ENCODE measurements at places on chromosomes 7 and 10. TPM values are rescaled to one million over a fixed set of nuclear protein-coding genes. Genes with fewer than 3 reads are reported as not detected.
A peak's percentile ranks its signal among the peaks of the same experiment; 100 is the strongest.

SYNPO2L gene
- total RNA-seq = 0.20 TPM

CCM2 gene
- total RNA-seq = 39.0 TPM

- no peak for DNase-seq
Measured at GRCh38 chr7:71221049-71221448, 89.1 kb downstream of the GALNT17 start.

DNA sequence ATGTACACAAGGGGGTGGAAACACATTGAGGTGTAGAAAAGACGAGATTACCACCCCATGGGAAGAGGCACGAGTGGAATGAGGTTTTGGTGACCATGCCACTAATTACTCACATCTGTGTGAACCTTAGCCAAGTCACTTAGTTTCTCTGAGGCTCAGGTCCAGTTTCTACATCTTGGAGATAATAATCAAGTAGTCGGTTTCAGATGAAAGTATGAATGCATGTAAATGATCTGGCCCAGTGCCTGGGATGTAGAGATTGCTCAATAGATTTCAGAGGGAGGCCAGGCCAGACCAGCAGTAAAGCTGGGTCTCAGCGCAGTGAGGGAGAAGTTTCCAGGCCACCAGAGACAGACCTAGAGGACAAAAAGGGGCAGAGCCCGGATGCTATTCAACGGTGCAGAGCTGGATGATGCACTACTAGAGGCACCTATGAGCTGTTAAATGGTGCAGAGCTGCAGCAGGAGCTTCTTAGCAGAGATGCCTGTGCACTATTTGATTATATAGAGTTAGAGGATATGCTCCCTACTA, 725.1 kb downstream of the GRID1 start:
- DNase-seq = no peak

DNA sequence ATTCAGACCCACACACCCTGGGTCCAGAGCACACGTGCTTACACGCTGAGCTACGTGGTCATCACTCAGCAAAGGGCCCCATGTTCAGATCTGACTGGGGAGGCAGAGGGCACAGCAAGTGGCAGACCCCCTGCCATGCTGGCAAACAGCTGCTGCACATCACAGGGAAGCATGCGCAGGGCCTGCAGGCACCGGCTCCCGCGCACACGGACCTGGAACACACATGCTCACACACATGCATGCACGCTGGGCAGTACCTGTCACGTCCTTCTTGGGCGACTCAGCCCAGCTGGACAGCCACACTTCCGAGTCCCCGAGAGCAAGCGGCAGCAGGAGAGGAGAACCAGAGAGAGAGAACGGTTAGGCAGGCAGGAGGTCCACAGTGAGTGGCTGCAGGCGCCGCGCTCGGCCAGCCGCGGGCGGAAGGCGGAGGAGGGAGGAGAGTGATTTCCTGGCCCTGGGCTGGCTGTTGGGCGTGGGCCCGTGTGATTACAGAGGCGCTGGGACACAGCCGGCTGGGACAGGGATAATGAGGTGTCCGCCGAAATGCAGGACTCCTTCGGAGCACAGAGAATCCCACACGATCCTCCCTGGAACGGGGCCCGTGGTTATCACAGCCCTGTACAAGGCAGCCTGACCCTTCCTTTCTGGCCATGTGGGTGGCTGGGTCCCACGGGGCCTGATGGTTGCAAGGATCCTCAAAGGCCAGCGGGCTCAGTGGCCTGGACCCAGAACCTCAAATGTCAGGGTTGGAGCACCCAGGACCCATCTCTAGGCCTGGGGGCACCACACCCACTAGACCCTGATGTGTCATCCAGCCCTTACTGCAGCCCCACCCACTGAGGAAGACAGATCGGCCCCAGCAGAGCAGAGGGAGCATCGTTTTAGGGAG, 175.1 kb downstream of the NEURL1 start:
- DNase-seq = no peak

GRCh38 chr10:66862687-66863258, 63.1 kb upstream of the LRRTM3 start:
- no peak for DNase-seq

GRCh38 chr7:129610709-129611245, 743 bp upstream of the NRF1 start:
- no peak for DNase-seq

- DNase-seq = peak; percentile 7
Measured at GRCh38 chr10:25766687-25767221, 167.3 kb upstream of the MYO3A start.

DNA sequence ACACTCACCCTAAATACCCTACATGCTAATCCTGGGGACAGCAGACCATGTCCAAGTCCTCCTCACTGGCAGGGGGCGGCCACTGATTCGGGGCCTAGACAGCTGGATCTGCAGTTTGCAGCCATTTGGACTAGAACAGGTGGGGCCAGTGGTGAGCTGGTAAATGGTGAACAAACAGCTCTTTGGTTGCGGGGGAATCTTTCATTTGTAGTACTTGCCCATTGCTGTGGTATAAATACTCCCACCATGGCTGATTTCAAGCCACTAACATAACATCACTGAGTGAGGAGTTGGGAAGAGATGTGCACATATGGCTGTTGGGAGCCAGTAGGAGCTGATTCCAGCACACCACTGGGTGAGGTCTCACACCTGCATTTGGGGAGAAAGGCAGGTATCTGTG, 13.5 kb downstream of the ZNF503 start:
- DNase-seq = no peak

- DNase-seq = no peak
Measured at GRCh38 chr10:78348411-78349164, 314.9 kb downstream of the RPS24 start.

DNA sequence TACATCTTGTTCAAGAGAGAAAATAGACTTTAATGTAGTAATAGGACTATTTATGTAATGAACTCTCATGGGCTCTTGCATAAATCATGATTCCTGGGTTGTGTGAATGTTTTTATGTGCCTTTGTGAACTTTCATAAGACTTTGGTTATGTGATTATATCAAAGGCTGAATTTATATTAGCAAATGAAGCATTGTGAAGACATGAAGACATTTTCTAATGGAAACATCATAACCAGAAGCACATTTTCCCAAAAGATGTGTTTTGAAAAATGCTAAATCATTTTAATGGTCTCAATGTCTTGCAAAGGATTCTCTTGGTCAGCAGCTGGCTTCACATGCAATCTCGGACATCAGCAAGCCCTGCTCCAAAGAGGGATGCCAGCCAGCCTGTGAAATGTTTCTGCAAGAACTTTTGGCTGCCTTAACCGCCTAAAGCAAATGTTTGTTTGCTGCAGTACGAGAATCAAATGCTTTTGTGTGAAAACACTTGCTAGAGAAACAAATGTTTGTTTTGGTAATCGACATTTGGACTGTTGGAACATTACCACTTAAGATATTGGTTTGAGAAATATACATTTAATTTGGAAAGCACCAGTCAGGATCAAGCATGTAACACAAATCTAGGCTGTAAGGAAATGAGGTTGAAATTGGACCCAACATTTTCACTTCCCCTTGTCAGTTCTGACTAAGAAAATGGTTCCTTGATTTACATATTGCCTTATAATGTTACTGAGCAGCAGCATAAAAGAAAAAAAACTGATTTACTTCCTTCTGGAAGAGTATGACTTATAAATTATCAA, 102.1 kb downstream of the RTKN2 start:
- DNase-seq = no peak

GRCh38 chr10:107163881-107164861, at the start of gene SORCS1:
Gene SORCS1, minus strand, starts transcription at chr10:107164706.
- peak; percentile 50 for DNase-seq

DNA sequence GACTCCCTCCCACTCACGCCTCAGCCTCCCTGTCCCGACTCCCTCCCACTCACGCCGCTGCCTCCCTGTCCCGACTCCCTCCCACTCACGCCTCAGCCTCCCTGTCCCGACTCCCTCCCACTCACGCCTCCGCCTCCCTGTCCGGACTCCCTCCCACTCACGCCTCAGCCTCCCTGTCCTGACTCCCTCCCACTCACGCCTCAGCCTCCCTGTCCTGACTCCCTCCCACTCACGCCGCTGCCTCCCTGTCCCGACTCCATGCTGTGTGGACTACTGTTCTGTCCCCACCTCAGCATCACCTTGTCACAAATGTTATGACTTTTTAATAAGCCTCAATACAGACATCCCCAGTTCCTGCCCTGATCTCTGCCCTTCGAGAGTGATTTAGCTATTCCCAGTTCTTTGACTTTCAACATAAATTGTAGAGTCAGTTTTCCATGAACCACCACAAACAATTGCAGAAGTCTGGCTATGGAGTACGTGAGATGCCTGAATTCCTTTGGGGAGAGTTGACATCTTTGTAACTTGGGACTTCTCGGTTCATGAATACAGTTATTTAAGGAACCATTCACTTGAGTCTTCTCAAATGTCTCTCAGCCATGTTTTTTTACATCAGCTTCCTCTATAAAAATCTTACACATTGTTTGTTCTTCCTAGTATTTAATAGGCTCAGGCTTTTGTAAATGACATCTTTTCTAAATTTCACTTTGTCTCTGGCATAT, 71.9 kb downstream of the FOXL3 start:
- DNase-seq = no peak

DNA sequence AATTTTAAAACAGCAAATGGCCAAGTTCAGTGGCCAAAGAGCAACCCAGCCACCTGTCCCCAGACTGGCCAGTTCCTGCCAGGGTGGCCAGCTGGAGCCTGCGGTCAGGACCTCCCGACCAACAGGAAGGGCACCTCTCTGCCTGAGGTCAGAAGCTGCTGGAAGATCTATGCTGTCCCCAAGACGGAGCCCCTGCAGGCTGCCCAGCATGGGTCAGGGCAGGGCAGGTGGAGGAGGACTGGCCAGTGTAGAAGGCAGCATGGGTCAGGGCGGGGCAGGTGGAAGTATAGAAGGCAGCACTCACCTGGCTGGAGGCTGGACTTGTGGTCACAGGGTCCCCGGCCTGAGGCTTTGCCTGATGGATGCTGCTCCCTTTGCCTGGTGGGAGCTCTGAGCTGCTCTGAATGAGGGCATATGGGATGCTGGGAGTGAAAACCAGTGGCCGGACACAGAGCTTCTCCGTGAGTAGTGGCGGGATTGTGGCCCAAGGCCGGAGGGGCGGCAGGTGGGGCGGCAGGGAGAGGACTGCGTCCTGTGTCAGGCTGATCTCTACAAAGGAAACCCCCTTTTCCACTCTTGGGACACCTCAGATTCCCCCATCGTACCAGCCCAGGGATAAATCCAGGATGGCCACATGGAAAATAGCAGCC, 229.2 kb downstream of the TCERG1L start:
- no peak for DNase-seq

DNA sequence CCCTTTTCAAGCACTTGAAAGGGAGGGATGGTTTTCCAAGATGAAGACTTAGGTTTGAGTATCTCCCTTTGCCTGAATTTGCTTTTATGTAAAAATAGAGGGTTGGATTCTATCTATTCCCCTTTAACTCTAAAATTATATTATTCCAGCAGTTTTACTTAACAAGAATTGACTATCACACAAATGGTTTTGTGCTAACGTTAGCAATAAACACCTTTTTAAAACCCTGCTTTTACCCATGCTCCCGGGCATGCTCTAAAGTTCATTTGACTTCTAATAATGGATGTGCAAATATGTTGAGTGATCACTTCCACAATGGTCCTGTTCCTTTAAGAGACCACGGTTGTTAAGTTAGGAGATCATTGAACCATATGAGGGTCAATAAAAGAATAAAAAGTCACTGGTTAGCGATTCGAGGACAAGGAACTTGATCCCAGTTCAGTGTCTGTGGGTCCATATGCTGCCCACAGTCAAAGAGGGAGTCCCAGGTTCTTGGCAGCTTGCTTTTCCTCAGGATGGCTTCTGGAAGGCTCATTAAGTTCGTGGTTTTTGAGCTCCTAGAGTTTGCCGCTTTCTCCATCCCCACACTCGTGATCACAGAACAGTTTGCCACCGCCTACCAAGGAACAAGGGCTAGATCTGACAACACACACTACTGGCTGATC, at the start of gene TMEM236:
TMEM236 (plus strand) TSS at position 421 of the 665 bp plus-strand sequence; CDS start at position 516, 95 bp downstream.
- DNase-seq = no peak

DNA sequence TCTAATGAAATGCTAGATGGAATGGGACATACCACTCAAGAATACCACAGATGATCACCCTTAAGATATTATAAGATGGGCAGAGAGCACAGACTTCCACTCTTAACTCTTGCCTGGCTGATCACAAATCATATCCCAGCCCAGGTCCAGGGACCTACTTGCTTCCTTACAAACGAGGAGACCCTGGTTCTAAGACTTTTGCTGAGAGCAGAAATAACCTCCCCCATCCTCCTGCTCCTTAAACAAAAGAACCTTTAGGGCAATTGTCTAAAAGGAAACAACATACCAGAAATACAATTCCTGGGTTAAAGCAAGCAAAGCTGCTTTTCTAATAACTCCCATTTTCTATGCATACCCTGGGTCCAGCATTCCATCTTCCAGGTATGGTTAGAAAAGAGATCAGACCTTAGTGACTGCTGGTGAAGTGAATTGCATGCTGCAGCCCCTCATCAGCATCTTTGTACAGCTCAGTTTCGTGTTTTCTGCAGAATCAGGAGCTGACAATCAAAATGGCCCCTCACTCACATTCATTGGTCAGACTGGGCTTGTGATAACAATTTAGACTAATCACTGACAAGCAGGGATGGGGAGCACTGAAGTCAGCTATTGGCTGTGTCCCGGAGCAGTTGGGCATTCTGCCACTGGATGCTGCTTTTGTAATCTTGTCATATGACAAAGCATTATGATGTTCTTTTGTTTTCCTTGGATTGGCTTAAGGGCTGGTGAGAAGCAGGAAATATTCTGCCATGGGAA, 14.6 kb downstream of the IFIT3 start:
- DNase-seq = no peak

- no peak for DNase-seq
Measured at GRCh38 chr7:51268859-51269258, 47.8 kb downstream of the COBL start.

- DNase-seq = no peak
Measured at GRCh38 chr10:55822096-55822495, 539.0 kb downstream of the ZWINT start.

DNA sequence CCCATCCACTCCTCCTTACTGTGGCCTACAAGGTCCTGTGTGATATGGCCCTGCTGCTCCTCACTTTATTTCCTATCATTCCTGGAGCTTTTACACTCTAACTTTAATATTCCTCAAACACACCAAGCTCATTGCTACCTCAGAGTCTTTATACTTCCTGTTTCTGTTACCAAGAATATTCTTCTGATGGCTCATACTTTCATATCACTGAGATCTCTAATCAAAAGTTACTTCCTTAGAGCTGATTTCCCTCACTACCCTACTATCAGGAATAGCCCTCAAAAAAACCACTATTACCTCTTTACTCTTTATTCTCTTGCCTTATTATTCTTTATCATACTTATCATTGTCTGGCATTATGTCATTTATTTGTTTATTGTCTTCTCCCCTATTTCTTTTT, 5.8 kb upstream of the PPP3CB start:
- DNase-seq = no peak

- DNase-seq = no peak
Measured at GRCh38 chr7:51307651-51308210, 8.9 kb downstream of the COBL start.

GRCh38 chr7:149733924-149734790, 39.2 kb downstream of the ZNF467 start:
- no peak for DNase-seq
